ENCODE measurements at places on chromosomes 6 and 20.
A peak's percentile ranks its signal among the peaks of the same experiment; 100 is the strongest.

DNA sequence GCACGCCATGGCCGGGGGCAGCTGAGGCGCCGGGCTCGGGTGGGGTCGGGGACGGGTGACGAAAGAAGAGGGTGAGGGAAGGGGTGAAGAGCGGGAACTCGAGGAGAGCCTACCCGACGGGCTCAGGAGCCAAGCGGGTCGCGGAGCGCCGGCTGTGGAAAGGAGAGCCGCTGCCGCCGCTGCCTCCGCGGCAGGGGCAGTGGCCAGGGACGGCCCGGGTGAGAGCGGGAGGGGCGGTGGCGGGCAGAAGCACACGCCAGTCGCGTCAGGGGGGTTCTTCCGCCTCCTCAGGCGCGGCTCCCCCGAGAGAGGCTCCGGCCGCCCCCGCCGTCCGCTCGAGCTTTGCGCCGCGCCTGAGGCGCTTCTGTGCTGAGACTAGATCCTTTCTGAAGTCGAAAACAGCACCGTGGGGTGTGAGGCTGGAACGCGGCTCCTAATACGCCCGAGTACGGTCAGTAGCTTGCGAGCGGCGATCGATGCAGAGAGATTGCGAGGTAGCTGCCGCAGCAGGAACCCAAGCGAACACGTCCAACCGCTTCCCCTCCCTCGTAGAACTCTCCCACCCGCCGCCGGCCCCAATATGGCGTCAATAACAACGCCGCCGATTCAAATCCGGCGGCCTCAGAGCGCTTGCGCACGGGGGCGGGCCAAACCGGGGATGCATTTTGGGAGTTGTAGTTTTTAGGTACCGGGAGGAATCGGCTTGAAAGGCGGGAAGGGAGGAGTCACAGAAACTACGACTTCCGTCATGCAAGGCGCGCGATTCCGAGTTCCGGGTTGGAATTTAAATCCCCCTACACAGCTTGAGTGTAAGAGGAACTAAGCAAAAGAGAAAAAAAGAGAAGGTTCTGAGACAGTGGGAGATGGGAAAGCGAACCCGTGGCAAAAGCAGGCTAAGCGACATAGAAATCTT, at the start of gene AKIRIN2:
TSS of gene AKIRIN2 (minus strand) at position 558 of the 913 bp plus-strand sequence. CDS start at position 9, 549 bp downstream.
- peak; percentile 99 for DNase-seq

- DNase-seq: no peak
Measured at GRCh38 chr6:2900821-2901644, 2.1 kb downstream of the SERPINB9 start.

DNA sequence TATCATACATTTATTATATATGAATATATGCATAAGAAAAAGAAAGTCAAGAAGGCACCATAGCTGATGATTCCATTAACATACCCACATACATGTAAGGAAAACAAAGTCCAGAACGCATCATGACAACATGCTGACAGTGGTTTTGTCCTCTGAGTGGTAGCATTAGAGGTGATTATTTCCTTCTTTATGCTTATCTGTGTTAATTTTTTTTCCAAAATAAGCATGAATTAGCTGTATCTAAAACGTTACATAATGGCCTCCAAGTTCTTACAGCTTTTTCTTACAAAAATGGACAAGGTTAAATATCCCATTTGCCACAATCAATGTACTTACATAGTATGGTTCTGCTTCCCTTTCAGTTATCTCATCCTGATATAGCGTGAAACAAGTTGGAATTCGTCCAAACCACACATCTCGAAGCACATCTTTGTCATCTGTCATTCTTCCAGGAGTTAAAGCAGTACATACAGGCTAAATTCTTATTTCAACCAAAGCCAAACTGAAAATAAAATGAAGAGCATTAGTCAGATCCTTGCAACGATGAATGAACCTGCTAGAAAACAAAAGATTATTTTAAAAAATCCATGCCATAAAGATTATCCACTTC, 9.7 kb downstream of the ATG5 start:
- DNase-seq: peak; percentile 59

GRCh38 chr6:81753711-81754577, 1.5 kb upstream of the TENT5A start:
- peak; percentile 82 for DNase-seq

- DNase-seq: peak; percentile 44
Measured at GRCh38 chr6:13355043-13355945, 27.0 kb upstream of the TBC1D7 start.

GRCh38 chr20:51481341-51481914, 61.1 kb downstream of the NFATC2 start:
- no peak for DNase-seq

- DNase-seq: no peak
Measured at GRCh38 chr20:11168026-11168425, 494.2 kb upstream of the JAG1 start.

- DNase-seq: peak; percentile 40
Measured at GRCh38 chr6:139881728-139882211, 507.3 kb upstream of the CITED2 start.

GRCh38 chr20:13092111-13092510, 83.3 kb downstream of the SPTLC3 start:
- DNase-seq: no peak

DNA sequence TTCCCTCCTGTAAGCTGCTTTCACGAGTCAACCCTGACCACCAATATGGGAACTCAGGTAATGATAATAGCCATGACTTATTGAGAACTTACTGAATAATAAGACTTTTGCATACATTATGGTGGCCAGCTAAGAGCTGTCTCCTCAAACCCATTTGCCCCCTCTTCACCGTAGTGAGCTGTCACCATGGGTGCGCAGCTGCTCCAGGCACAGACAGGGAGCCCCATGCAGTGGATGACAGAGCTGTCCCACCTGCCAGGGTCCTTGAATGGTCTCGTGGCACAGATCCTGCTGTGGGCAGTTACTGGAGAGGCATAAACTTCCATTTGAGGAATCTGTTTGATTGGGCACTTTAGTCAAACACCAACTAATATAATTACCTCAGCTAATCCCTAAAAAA, 1.9 kb downstream of the SLC22A16 start:
- no peak for DNase-seq

- DNase-seq: no peak
Measured at GRCh38 chr6:91654357-91654756, 1067.5 kb upstream of the MAP3K7 start.

GRCh38 chr6:52497652-52498408, 77.7 kb downstream of the EFHC1 start:
- DNase-seq: no peak

- no peak for DNase-seq
Measured at GRCh38 chr6:143155681-143156080, 95.0 kb downstream of the AIG1 start.

- no peak for DNase-seq
Measured at GRCh38 chr6:132412656-132413498, 11.6 kb upstream of the MOXD1 start.

- no peak for DNase-seq
Measured at GRCh38 chr20:46600286-46600752, 49.9 kb upstream of the OCSTAMP start.

GRCh38 chr6:108872141-108872557, 23.9 kb downstream of the ARMC2 start:
- no peak for DNase-seq

GRCh38 chr6:48765352-48765961, 654.5 kb upstream of the PTCHD4 start:
- DNase-seq: peak; percentile 73

DNA sequence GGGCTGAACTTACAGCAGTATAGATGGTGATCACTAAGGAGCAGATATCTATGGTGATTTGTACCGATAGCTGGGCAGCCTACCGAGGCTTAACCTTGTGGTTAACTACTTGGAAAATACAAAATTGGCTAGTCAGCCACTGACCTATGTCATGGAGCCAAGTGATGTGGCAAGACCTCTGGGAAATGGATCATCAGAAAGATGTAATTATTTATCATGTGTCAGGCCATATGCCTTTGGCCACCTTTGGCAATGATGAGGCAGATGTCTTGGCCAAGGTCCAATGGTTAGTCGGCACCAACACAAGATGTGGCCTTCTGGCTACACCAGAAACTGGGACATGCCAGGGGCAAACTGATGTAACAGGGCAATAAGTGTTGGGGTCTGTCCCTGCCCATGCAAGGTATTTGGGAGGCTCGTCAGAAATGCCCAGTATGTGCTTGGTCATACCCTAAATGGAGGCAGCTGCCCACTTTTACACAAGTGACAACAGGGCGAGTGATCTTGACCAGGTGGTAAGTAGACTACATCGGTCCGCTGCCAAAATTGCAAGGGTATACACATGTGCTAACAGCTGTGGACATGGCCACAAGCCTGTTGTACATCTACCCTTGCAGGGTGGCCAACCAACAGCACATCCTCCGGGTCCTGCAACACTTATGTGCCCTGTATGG, 30.1 kb downstream of the HDDC2 start:
- no peak for DNase-seq

- DNase-seq: peak; percentile 56
Measured at GRCh38 chr20:50588034-50588736, 78.0 kb downstream of the PTPN1 start.

- DNase-seq: no peak
Measured at GRCh38 chr6:21738180-21739094, 144.9 kb downstream of the SOX4 start.

DNA sequence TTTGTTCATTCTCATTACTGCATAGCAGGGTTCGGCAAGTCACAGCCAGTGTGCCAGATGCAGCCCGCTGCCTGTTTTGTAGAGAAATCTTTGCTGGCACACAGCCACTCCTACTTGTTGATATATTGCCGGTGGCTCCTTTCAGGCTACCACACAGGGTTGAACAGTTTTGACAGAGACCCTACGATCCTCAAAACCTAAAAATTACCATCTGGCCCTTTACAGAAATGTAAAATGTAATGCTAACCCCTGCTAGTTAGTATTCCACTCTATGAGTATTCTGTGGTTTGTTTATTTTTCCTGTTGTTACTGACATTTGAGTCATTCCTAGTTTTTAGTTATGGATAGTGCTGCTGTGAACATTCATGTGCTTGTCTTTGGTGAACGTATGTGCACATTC, 11.5 kb downstream of the DHX35 start:
- DNase-seq: no peak

- DNase-seq: no peak
Measured at GRCh38 chr6:75752365-75752764, 3.3 kb downstream of the MYO6 start.

GRCh38 chr6:112274774-112275173, 20.4 kb upstream of the LAMA4 start:
- DNase-seq: no peak

DNA sequence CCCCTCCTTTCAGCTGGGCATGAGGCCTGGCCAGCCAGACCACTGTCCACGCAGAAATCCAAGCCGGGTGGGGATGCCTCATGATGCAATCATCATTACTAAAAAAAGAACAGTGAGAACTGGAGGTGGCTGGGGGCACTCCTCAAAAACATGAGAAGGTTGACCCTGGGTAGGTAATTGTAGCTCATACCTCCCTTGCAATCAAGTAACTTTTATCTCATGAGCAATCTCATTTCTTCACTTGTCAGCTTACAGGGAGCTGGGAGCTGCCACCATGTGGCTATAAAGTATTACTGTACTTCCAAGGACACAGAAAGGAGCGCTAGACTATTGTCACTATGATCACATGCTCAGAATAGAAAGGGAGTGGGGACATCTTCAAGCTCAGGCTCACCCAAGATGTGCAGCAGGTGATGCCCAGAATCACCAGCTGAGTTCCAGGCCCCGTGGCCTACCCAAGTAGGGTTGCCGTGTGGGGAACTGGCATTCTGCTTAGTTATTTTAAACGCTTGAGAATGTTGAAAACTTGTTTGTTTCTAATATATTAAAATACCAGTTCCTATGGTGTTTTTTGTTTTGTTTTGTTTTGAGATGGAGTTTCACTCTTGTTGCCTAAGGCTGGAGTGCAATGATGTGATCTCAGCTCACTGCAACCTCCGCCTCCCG, 3.0 kb upstream of the CDH26 start:
- peak; percentile 94 for DNase-seq

DNA sequence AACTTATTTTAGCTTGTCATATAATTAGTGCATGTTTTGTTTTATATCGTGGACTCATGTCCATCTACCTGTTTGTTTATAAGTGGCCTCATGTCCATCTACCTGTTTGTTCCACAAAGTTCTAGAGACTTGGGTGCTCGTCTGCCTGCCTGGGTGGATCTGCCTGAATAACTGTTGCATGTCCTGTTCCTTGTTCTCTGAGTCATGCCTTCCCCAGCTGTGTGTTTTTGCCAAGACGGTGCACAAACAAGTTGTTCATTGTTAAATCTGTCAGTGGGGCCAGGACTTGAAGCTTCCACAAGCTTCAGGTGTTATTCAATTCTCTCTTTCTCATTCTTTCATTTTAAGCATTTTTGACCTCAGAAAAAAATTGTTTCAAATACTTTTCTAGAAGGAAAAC, 358.0 kb upstream of the CITED2 start:
- DNase-seq: no peak

DNA sequence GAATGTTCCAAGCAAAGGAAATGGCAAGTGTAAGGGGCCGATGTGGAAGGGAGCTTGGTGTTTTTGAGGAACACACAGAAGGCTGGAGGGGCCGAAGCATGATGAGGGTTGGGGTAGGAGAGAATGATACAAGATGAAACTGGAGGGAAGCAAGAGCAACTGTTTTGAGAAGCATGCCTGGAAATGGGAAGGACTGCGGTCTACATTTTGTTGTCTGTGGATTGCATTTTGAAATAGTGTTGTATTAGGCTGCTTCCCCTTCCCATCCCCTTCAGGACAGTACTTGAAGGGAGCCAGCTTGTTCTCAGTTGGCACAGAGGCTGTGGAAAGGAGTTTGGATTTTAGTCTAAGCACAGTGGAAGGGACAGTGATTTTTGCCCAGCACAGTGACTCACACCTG, 2.2 kb downstream of the TM9SF4 start:
- DNase-seq: no peak

DNA sequence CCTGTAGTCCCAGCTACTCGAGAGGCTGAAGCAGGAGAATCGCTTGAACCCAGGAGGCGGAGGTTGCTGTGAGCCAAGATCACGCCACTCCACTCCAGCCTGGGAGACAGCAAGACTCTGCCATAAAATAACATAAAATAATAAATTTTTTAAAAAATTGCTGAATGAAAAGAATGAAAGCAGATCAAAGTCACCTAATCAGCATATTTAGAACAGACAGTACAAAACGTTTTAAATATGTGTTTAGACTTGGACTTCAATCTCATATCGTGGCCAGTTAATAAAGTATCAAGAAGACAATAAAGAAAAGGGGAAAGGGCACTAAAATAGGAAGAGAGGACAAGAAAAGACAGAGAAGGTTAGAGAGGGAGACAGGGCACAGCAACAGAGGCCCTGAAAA, 74.6 kb downstream of the EPM2A start:
- DNase-seq: no peak

- no peak for DNase-seq
Measured at GRCh38 chr6:94150886-94151285, 731.5 kb upstream of the EPHA7 start.
